ENCODE measurements at places on chromosomes 13 and 19.

- no peak for DNase-seq
Measured at GRCh38 chr19:41311613-41312012, 1.6 kb downstream of the CCDC97 start.

DNA sequence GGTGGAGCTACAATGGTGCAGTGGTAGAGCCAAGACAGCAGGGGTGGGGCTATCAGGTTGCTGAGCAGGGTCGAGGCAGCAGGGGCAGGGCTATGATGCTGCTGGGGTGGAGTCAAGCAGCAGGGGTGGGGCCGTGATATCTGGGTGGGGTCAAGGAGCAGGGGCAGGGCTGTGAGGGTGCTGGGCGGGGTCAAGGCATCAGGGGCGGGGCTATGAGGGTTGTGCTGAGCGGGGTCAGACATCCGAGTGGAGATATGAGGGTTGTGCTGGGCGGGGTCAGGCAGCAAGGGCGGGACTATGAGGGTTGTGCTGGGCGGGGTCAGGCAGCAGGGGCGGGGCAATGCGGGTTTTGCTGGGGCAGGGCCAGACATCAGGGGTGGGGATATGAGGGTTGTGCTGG is 14.7 kb downstream of the HCN2 start:
- DNase-seq = no peak

- DNase-seq = no peak
Measured at GRCh38 chr19:50293263-50294004, 35.7 kb downstream of the KCNC3 start.

DNA sequence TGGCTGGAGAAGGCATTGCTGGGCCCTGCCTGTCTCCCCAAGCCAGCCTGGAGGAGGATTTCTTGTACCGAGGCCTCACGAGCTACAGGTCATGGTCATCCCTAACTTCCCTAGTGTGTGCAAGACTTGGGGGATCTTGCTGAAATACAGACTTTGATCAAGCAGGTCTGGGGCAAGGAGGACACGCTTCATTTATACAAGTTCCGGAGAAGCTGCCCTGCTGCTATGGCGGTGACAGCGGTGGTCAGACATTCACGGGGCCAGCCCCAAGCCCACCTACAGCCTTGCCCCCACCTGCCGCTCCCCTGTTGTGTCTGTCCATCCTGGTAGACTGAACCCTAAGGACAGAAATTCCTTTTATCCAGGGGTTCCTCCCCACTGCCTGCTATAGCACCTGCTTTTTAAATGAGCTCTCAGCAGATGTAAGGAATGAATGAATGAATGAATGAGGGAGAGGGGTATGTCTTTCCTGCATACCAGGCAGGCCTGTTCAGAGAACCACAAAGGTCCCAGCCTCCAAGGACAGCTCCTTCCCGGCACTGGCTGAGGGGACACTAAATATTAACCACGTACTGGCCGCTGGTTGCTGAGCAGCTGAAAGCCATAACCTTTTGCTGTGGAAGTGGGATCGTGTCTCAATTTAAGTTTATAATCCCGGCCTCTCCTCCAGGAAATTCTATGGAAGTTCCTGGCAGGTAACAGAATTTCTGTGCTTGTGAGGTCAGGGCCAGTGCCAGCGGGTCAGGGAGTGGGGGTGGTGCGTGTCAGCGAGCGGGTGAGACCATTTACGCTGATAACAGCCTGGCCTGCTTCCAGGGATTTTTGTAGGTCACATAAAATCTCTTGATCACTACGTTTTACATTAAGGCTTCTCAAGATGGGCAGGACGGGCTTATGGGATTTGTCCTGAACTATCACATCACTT is 27.1 kb downstream of the TSSK6 start:
- DNase-seq = no peak

DNA sequence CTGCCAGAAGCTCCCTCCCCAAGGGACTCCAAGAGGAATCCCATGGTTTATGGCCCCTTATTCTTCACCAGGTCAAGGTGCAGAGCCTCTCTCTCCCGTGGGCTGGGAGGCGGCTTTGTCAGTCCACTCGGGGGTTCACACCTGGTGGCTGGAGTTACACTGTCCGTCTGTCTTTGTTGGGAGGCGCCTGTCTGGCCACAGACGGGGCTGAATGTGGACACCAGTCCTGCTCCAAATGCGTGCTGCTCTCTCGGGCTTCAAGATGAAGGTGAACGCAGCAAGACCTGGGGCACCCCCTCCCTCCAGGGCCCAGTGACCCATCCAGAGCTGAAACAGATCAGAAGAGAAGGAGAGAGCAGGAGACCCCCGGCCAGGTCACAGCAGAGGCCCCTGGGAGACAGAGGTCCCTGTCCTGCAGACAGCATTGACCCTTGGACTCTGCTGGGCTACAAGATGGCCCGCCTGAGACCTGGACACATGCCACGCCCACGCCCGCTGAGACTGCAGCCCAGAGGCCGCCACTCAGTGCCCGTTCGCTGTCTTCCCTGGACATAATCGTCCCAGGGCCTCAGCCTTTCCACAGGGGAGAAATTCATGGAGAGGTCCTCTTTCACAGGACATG is 29.9 kb upstream of the TUBGCP3 start:
- DNase-seq = no peak

DNA sequence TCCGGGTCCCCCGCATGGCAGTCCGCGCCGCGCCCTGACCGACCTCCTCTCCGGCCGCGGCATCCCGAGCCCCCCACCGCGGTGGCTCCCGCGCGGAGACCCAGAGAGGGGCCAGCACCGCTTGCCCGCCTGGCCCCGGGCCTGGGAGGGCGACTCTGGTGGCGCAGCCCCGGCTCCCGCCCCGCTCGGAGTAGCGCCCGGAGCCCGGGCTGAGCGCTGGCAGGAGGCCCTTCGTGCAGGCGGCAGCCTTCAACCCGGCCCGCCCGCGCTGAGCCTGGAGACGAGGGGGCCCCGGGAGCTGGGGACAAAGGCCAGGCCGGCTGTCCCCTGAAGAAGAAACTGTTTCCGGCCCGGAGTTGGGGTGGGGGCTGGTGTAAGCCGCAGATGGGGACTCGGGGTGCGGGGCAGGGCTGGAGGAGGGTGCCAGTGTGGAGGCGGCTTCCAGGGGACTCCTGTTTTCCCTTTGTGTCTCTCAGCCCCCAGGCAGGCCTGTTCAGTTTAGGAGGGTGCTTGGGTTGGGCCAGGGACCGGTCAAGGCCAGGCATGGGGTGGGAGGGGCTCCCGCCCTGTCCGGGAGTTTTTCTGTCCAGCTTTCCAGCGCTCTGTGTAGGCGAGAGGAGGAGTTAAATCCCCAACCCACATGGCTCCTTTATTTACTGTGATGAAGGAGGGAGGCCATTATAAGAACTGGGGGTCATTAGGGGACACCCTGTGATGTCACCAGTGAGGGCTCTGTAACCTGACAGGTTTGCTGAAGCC is 935 bp downstream of the LRP3 start:
- no peak for DNase-seq

DNA sequence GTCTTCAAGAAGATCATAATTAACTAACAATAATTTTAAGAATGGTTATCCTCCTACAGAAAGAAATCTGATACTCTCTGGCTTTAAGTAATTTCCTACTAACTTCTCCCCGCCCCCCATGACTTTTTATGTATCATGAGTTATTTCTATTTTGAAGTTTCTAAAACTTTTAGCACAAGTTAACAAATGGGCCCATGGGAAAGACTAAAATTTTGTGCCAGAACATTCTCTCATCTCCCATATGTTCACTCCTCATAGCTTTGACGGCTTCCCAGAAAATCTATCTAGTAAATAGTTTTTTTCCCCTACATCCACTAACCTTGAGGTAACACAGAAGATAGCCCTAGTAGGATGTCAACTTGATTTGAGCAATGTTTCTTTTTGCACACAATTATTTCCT is 148.3 kb downstream of the POSTN start:
- no peak for DNase-seq

DNA sequence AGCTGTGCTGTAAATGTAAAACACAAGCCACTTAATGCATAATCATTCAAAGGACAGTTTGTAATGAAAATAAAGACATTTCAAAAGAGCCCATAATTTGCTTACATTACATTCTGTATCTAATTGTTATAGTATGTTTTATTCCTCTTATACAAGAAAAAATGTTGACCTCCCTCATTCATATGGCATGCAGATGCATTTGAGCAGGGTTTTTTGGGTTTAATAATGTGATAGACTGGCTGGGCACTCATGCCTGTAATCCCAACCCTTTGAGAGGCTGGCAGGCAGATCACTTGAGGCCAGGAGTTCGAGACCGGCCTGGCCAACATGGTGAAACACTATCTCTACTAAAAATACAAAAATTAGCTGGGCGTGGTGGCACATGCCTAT is 11.6 kb upstream of the ARL11 start:
- DNase-seq = no peak
